ENCODE measurements at places on chromosomes 5 and 9.
A peak's percentile ranks its signal among the peaks of the same experiment; 100 is the strongest.

DNA sequence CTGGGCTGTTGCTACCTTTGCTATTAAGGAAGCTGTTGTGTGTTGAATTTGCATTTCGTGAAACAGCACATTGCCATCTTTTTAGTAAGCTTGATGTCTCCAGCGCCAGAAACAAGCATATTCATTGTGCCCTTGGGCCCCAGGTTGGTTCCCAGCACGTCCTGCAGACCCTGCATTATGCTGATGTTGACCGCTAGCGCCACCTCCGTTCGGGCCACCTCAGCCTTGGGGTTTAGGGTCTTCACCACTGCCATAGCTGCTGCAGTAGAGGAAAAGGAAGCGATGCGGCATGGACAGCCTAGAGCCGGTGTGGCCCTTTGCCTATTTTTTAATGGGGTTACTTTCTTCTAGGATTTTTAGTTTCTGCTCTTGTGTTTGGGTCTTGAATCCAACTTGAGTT is 23.8 kb upstream of the OTULIN start:
- DNase-seq: no peak

- no peak for DNase-seq
Observed at GRCh38 chr5:68780299-68780955, 313.4 kb upstream of the SLC30A5 start.

- no peak for DNase-seq
Observed at GRCh38 chr9:10232352-10232930, 380.4 kb downstream of the PTPRD start.

GRCh38 chr9:520302-520701 is 305.6 kb downstream of the DOCK8 start:
- DNase-seq: no peak

DNA sequence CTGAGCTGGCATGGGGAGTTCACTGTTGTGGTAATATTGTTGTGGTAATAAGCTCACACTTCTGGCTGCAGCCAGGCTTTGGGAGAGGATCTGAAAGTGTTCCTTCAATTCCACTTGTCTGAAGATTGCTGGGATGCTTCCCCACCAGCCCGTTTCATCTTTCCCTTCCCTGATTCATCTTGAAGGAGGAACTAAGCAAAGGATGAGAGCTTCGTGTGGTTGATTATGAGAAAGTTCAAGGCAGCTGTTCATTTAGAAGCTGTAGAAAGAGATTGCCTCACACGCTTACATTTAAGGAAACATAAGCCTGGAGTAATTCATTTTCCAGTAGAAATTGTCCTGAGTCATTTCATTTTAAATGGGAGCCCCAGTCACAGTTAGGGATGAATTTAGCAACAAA is 122.4 kb upstream of the GAS1 start:
- no peak for DNase-seq

- DNase-seq: no peak
Observed at GRCh38 chr5:170809551-170809950, 26.0 kb downstream of the GABRP start.

DNA sequence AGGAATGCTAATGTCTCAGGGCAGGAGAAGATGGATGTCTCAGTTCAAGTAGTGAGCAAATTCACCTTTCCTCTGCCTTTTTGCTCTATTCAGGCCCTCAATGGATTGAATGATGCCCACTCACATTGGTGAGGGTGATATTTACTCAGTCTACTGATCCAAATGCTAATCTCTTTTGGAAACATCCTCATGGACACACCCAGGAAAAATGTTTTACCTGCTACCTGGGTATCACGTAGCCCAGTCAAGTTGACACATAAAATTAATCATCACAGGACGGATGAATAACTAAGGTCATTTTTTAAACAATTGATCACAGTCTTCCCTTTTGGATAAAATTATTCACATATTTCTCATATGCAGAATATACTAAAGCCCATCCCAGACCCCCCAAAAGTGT is 63.0 kb upstream of the JAK2 start:
- DNase-seq: no peak

- DNase-seq: no peak
Observed at GRCh38 chr9:130054325-130054786, 650 bp downstream of the GPR107 start.

DNA sequence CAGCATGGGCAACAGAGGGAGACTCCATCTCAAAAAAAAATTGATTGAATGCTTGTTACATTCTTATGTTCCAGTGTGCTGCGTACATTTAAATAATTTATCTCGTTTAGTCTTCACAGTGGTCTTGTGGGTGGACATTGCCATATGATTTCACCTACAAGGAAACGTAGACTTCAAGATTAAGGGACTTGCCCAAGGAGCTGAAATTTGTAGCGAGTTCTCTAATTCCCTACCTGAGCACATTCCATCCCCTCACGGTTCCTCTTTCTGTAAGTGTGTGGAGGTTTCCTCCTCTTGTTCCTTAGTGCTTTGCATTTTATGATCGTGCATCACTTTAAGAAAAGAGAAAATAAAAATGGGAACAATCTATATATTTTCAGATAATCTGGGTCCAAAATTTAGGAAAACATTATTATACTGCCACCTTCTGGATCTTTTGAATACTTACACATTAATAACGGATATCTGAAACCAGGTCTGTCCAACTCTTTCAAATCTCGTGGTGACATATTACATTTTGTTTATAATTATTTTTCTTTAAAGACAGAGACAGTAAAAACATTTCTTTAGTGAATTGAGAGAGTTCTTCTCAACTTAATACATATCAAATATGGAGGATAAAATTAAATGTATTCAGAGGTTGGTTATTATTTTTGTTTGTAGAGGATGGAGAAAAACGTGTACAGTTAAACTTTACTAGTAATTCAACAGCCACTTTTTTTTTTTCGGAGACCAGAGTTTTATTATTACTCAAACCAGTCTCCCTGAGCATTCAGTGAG is 29.9 kb upstream of the C7 start:
- no peak for DNase-seq

DNA sequence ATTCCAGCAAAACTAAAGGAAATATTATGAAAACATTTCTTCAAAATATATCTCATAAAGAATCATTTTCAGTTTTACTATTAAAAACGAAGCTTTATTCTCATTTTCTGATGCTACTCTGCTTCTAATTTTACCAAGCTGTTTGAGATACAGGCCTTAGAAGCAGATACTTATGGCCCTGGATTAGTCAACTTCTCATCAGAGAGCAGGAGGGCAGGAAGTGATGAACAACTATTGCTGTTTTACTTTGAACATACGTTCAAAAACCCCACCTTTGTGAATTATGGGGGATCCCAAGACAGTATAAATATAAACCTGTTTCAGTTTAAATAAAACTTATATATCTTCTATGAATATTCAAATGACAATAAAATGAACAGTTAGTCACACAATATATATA is 16.0 kb downstream of the MPDZ start:
- no peak for DNase-seq

DNA sequence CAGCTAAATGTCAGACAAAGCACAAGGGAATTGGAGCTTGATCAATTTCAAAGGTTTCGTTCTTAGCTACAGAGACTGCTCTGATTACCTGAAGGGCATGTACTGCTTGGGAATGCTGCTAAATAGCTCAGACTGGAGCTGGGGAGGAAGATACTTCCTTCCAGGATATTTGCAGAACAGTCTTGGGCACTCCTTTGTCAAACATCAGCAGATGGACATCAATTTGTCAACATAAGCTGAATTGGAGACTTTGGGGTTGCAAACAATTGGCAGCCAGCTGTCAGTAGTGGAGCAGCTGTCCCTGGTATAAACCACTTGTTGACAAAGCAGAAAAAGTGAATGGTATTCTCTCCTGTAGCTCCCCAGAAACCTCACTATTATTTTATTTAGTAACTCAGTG is 182.0 kb downstream of the CCDC192 start:
- DNase-seq: no peak

GRCh38 chr5:78126536-78126935 is 168.0 kb downstream of the AP3B1 start:
- DNase-seq: no peak

DNA sequence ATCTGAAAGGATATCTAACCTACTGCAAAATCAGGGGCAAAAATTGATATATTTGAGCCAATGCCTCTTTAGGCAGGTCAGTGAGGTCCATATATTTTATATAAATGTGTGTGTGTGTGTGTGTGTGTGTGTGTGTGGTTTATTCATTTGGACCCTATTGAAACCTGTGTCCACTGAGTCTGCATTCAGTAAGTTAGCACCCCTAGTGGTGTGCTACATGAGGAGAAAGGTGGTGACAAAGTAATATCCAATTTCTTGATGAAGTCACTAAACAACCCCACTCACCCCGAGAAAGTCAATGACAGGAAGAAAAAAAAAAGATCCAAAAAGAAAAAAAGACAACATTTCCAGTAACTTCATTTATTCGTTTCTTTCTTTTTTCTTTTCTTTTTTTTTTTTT is 4.1 kb downstream of the FBXW11 start:
- DNase-seq: no peak

DNA sequence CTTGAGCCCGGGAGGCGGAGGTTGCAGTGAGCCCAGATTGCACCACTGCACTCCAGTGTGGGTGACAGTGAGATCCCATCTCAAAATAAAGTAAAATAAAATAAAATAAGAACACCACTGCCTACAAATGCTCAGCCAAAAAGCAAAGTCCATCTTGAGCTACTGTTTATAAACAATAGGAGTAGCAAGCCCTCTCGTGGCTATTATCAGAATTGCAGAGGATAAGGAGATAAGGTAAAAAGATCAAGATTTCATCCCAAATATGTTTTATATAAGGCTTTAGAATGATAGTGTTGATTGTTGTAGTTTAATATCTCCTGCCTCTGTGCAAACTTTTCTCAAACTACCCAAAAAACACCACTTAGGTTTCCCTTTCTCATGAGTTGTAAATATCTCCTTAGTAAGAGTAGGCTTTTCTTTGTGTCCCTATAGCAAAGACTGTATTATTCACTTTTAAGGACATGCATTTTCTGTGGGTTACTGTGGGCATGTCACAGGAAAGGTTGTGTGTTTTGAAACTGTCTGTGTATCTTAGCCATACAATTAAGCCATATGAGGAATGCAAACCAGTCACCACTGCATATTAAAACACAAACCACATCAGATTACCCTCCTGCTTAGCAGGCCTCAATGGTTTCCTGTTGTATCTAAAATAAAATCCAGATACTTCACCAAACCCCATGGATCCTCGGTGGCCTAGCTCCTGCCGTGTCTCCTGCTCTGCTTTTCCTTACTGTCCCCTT is 31.8 kb upstream of the CKS2 start:
- no peak for DNase-seq

GRCh38 chr9:3181049-3181953 is 337.4 kb upstream of the PUM3 start:
- no peak for DNase-seq

DNA sequence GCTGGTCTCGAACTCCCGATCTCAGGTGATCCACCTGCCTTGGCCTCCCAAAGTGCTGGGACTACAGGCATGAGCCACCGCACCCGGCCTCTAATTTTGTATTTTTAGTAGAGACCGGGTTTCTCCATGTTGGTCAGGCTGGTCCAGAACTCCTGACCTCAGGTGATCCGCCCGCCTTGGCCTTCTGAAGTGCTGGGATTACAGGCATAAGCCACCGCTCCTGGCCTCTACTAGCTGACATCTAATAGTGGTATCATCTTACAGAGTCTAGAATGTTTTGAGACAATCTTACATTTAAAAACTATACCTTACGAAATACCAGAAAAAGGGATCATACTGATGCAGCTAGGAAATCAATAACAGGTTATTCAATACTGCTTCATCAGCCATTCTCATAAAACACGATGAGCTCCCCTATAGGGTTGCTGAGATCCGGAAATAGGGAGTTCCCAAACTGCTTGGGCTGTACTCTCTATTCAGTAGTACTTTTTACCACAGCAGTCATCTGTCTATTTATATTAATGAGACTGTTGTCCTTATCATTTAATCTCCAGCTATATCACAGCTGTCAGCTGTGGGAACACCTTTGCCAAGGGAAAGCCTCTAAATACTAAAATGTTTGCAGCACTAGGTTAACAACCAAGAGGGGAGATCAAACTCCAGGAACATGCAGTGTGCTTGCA is 8.1 kb upstream of the UBE2D2 start:
- DNase-seq: no peak

DNA sequence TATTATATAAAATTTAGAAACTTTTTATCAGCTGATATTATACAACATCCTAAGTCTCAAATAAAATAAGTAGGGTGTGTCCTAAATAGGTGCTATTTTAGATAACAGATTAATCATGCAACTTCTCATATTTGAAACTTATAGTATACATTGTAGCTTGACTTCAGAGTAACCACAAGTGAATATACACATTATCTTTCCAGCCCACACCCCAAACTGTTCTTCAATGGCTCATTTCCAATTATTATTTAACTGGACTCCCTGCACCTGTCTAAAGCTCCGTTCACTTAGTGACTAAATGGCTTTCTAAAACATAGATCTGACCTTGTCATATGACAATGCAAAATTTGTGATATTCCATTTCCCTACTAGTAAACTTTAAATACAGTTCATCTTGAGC is 490.9 kb upstream of the RGMB start:
- DNase-seq: no peak

GRCh38 chr5:103519550-103519949 is 43.0 kb downstream of the NUDT12 start:
- DNase-seq: no peak

DNA sequence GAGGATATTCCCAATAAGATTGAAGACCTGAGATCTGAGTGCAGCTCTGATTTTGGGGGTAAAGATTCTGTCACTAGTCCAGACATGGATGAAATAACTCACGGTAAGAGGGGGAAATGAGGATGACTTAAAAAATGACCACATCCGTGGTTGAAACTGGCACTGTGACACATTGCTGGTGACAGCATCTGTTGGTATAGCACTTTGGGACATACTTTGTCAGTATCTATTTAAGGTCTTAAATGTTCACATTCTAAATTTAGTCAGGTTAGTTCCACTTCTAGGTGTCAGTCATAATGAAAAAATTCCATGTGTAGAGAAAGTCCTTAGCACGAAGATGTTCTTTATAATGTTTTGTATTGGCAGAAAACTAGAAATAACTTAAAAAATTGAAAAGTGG is 70.9 kb downstream of the GAPVD1 start:
- DNase-seq: no peak

DNA sequence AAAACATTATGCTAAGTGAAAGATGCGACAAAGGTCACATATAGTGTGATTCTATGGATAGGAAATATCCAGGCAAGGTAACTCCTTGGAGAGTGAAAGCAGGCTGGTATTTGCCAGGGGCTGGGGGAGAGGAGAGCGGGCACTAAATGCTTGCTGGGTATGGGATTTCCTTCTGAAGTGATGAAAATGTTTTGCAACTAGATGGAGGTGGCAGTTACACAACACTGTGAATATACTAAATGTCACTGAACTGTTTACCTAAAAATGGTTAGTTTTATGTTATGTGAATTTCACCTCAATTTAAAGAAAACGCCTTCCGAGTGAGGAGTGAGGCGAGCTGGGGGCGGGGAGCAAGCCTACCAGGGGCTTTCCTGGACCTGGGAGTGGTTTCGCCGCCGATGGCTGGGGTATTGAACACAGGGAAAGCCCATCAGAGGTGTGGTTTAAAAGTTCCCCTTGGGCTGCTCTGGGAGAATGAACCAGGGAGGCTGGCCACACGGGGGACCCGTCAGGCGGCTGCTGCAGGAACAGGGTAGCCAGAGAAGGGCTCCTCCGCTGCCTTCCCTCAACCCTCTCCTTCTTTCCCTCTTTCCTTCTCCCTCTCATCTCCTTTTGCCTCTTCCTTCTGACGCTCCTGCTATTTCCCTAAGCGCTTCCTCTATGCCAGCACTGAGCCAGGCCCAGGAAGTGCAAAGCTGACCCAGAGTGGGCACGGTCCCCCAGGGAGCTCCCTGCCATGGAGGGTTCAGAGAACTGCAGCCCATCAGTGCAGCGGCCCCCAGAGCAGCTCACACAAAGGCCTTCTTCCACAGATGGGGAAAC is 4.9 kb downstream of the AKNA start:
- peak; percentile 48 for DNase-seq

Measured in stimulated activated CD8-positive, alpha-beta memory T cell treated with anti-CD3 and anti-CD28 coated beads, Interleukin-15, amount 100 ng/mL, for 1 hour (primary cell).